ENCODE measurements at places on chromosomes 5 and 9.

DNA sequence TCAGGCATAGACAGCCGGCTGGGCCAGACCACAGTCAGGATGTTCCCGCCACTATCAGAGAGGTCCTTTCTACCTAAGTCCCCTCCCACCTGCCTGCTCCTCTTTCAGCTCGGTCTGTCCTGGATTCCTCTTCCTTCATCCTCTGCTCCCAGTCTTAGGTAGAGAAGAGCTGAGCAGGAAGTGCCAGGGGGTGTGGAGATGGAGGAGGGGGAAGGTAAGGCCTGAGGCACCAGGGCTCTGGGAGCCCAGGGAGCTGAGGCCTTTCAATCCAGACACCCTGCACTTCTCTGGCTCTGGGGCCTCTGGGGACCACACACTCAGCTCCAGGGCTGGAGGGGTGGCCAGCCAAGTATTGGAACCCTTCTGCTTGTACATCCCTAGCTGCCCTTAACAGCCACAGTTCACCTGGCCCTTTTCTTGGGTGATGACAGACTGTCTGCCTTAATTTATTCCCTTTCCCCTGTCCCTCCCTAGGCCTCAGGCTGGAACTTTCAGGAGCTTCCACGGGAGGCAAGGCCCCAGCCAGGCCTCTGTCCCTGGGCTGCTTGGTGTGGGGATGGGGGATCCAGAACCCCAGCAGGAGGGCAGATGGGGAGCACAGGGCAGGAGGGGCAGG lies 15.6 kb downstream of the IRF1 start:
- DNase-seq, result no peak

DNA sequence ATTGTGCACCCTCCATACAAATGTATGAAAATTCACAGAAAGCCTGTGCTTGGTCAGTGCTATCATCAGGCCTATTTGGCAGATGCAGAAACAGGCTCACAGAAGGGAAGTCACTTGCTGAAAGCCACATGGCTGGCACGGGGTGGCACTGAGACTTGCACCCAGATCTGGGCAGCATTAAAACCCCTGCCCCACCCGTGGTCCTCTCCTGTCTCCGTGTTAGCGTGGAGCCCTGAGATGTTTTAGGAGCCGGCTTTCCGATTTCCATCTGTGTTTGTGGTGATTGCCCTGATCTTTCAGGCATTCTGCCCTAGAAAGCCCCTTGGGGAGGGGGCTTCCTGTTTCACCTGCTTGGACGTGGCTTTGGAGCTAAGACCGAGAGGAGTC lies 102.2 kb upstream of the IER5L start:
- DNase-seq, result no peak

- DNase-seq, result no peak
These were observed 399.5 kb downstream of the ENC1 start for GRCh38 chr5:74240783-74241750.

DNA sequence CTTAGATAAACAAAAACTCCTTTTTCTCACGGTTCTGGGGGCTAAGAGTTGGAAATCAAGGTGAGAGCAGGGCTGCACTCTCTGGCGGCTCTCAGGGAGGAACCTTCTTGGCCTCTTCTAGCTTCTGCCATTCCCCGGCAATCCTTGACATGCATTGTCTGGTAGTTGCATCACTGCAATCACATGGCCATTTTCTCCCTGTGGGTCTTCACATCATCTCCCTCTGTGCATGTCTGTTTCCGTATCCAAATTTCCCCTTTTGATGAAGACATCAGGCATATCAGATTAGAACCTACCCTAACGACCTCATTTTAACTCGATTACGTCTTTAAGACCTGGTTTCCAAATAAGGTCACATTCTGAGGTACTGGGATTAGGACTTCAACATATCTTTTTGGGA lies 129.2 kb upstream of the MAN2A1 start:
- no peak for DNase-seq

- no peak for DNase-seq
These were observed 71.8 kb downstream of the C9orf50 start for GRCh38 chr9:129549139-129549538.

- DNase-seq, result no peak
These were observed 153.3 kb upstream of the IZUMO3 start for GRCh38 chr9:24698881-24699518.

DNA sequence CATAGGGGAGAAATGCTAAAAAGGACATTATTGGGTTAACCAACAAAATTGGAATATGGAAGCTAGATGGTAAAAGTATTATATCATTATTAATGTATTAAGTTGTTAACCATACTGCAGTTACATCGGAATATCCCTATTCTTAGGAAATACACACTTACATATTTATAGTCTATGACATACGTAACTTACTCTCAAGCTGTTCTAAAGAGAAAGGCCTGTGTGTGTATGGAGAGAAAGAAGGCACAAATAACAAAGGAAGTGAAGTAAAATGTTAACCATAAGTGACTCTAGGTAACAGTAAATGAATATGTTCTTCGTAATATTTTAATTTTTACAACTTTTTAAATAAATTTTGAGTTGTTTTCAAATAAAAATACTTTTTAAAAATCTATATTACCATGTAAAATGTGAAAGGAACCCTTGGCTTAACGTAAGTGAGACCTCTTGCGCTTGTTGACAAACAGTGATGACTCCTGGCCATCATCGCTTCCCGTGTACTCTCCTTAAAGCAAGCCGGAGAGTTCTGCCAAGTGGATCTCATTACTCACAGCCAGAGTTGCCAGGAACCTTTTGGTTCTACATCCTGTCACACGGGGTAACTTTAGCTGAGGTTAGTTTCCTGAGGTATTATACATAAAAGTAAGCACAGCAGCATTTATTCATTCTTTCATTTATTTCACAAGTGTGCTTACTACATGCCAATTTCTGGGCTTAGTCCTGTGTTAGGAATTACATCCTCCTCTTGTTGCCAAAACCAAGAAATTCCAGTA lies 165.4 kb downstream of the EPB41L4A start:
- DNase-seq, result no peak

DNA sequence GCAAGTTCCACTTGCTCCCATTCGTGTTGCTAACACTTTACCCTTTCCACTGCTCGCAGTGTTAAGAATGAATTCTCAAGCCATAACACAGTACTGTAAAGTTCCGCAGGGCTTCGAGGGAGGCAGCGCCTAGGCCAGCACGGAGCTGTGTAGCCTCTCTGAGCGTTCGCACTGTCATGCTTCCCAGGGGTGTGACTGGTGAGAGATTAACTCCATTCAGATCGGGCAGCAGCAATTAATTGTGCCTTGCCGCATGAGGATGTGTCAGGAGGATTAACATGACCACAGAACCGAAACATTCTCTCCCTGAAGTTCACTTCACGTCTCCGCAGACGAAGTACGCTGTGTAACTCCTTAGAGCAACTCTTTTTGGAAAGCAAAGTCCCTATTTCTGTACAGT lies 23.2 kb downstream of the ZBTB34 start:
- no peak for DNase-seq

DNA sequence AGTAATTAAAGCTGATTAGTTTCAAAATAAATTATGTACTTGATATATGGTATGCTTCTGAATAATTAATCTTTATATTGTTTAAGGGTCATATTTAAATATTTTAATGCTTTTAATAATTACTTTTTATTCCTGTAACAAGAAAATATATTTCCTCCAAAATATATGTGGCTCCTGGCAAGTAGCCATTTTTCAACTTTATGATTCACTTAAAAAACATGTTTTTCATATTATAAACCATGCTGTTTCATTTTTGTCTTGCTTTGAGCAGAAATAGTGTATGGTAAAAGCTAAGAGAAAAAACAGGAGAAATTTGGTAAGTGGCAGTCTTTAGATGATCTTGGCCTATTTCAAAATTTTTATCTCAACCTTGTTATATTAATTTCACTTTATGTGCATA lies 14.6 kb downstream of the SPATA9 start:
- no peak for DNase-seq

DNA sequence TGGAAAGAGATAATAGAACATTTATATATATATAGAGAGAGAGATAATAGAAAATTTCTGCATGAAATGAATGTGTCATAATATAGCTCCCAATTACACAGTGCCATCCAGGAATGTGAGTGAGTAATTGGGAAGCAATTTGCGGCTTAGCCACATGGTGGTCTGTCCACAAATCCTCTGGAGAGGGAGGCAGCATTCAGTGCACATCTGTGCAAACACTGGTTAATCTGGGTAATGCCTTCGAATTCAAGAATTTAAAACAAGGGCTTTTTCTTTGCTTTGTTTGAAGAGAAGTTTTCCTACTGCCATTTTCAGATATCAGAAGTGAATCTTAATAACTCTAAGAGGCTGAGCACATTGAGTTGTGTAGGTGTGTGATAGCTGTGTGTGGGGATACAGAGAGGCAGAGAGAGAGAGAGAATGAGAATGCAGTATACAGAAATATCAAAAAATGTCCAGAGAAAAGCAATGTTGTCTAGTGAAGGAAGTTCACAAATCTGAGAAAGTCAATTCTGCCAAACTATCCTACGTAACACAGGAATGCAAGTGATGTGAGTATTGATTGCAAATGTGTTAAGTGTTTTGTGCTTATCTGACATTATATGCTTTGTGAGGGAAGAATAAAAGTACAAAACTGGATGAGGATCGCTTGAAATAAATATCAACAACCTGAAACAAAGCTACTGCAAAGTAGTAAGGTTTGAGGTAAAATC lies 134.6 kb downstream of the EDIL3 start:
- no peak for DNase-seq

- no peak for DNase-seq
These were observed 52.9 kb upstream of the ZNF366 start for GRCh38 chr5:72559866-72560766.

DNA sequence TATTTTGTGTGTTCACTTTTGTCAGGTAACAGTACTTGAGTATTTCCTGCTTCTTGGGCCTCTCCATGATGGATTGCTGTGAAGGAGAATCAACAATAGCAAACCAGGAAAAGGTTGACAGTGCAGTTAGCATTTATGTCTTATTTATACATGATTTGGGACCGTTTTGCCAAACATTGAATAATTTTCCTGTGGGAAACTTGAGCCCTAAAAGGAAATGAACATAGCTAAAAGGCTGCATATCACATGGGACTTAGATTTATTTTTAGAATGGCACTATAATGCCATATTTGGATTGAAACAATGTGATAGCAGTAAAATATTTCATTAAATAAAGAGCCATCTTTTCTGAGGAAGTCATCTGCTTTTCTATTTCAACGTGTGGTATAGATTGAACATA lies 15.3 kb downstream of the GPR21 start:
- no peak for DNase-seq

GRCh38 chr5:1495525-1495897 lies 28.2 kb downstream of the LPCAT1 start:
- DNase-seq, result no peak

DNA sequence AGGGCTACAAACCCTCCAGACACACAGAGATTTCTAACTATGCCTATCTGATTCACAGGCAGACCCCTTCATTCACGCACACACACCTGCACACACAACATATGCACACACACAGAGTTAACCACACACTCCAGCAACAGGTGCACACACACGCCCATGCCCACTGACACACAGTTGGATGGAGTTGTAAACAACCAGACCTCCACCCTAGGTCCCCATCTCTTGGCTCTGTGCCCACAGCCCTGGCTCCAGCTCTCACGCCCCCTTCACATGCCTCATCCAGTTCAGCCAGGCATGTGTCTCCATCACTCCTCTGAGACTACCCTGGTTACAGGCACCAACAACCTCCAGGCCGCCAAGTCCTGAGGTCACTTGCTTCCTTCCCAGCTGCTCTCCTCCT lies 61.1 kb downstream of the PSD2 start:
- no peak for DNase-seq

DNA sequence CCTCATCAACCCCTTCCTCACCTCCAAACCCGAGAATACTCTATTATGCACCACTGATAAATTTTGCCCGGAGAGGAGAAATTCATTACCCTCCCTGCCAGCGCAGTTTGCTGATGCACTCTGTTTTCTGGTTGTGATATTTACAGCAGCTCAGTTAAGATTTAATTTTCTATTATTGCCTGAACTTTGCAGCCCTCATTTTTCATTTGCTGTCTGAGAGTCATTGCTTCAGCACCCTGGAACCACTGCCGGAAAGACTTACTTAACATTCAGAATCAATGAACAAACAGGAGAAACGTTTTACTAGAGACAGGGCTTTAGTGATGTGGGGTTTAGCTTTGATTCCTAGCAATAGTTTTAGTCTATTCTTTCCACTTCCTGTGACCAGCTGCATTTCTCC lies 56.7 kb upstream of the MAMDC2 start:
- no peak for DNase-seq

GRCh38 chr5:56480705-56481427 lies 247.7 kb upstream of the ANKRD55 start:
- DNase-seq, result peak; percentile 37

DNA sequence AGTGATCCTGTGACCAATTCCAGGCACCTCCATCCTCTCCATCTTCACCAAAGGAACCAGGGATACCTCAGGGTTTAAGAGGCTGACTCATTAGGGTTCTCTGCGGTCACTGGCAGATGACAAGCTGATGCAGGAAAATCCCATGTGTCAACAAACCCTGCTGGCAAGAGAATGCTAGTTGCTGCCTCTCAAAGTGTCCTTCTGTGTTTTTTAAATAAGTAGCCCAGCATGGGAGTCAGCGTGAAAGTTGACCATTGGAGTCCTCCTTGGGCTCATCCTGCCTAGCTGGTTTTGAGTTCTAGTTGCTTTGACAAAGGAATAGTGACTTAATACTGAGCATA lies 200.2 kb downstream of the SLIT3 start:
- no peak for DNase-seq

GRCh38 chr5:180071531-180072255 lies at the start of gene RNF130:
Gene RNF130 (minus strand): TSS chr5:180071759. CDS start chr5:180071702, 57 bp downstream.
- DNase-seq, result peak; percentile 89

- DNase-seq, result no peak
These were observed 100.5 kb downstream of the TLE4 start for GRCh38 chr9:79672236-79672635.

DNA sequence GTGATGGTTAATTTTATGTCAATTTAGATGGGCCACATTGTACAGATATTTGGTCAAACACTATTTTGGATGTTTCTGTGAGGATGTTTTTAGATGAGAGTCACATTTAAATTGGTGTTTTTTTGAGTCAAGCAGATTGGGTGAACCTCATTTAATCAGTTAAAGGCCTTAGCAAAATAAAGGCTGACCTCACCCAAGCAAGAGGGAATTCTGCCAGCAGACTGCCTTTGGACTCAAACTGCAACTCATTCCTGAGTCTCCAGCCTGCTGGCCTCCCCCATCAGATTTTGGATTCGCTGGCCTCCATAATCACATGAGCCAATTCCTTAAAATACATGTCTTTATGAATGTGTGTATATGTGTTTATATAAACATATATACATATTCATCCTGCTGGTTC lies 282.7 kb upstream of the POU5F2 start:
- DNase-seq, result no peak

GRCh38 chr5:71924980-71925379 lies 182.3 kb upstream of the MAP1B start:
- no peak for DNase-seq

GRCh38 chr9:16348531-16348930 lies 521.9 kb downstream of the BNC2 start:
- DNase-seq, result no peak
